ENCODE measurements at places on chromosomes 3 and 15. TPM values are rescaled to one million over a fixed set of nuclear protein-coding genes. Genes with fewer than 3 reads are reported as not detected.

The CCR8 gene
- not detected for total RNA-seq

The ACAA1 gene
- total RNA-seq: 78.6 TPM

GRCh38 chr3:157190380-157190872 lies 30.5 kb upstream of the CCNL1 start:
- no peak for DNase-seq

DNA sequence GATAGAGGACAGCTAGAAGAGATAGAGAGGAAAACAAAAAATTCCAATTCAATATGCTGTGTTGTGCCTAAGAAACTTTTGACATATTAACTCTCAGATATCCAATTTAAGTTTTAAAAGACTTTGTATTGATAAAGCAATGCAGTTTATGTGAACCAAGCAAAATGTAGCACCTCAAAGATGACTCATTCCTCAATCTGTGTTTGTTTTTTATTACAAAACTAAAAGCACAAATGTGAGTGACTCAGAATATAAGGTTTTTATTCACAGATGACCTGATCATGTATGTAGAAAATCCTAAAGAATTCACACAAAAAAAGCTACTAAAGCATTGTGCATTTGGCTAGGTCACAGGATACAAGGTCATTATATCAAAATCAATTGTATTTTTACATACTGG lies 11.1 kb downstream of the HCLS1 start:
- no peak for DNase-seq

DNA sequence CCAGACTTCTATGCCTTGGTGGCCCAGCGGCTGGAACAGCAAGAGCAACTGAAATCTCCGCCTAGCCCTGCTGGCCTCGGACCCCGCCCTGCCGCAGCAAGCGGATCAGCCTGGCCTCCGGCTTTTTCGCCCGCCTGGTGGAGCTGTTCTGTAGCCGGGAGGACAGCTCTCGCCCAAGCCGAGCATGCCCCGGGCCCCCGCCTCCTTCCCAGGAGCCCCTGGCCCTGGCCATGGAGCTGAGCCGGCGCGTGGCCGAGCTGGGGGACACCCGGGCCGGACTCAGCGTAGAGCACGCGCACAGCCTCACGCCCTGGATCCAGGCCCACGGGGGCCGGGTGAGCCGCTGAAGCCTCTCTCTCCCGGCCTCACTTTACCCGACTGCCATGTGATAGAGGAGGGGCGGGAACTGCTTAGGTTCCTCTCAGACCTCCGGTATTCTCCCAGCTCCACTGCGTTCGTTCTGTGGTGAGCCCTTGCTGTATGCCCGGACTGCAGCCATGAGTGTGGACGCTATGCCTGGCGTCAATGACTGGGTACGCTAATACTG lies 24.1 kb upstream of the MRPL3 start:
- no peak for DNase-seq

GRCh38 chr3:13083898-13084297 lies 10.7 kb upstream of the IQSEC1 start:
- no peak for DNase-seq
